ENCODE measurements at places on chromosomes 16 and 17. TPM values are rescaled to one million over a fixed set of nuclear protein-coding genes. Genes with fewer than 3 reads are reported as not detected.

ACSM2A gene
- total RNA-seq = not detected

GCGR gene
- 0.26 TPM for total RNA-seq

KRTAP1-1 gene
- total RNA-seq = not detected

CCDC40 gene
- 8.9 TPM for total RNA-seq

CCL2 gene
- total RNA-seq = 1.4 TPM

STH gene
- not detected for total RNA-seq

MPV17L gene
- 5.6 TPM for total RNA-seq

KRT24 gene
- total RNA-seq = not detected

- H3K27ac ChIP-seq = no peak overlapping the region
- H3K4me3 ChIP-seq = no peak overlapping the region
- no peak for DNase-seq
- H3K36me3 ChIP-seq = no peaks in the 10 kb centered on the region
- H3K4me1 ChIP-seq = no peaks in the 10 kb centered on the region
- no peaks in the 10 kb centered on the region for H3K27me3 ChIP-seq
Observed at GRCh38 chr17:40560592-40561293, 4.5 kb downstream of the CCR7 start.

- no peaks in the 10 kb centered on the region for H3K36me3 ChIP-seq
- no peaks in the 10 kb centered on the region for H3K27me3 ChIP-seq
- no peak overlapping the region for H3K27ac ChIP-seq
- H3K4me1 ChIP-seq = no peaks in the 10 kb centered on the region
- no peak overlapping the region for H3K4me3 ChIP-seq
Observed at GRCh38 chr17:52306314-52306713, 147.8 kb upstream of the CA10 start.

- H3K27me3 ChIP-seq = no peaks in the 10 kb centered on the region
- H3K36me3 ChIP-seq = peaks cover 7% of the 10 kb centered on the region
- H3K4me3 ChIP-seq = no peak overlapping the region
- H3K4me1 ChIP-seq = peaks cover 3% of the 10 kb centered on the region
- peak overlapping the region; percentile 2 for H3K27ac ChIP-seq
Observed at GRCh38 chr17:67577429-67578141, 140.2 kb upstream of the NOL11 start.

DNA sequence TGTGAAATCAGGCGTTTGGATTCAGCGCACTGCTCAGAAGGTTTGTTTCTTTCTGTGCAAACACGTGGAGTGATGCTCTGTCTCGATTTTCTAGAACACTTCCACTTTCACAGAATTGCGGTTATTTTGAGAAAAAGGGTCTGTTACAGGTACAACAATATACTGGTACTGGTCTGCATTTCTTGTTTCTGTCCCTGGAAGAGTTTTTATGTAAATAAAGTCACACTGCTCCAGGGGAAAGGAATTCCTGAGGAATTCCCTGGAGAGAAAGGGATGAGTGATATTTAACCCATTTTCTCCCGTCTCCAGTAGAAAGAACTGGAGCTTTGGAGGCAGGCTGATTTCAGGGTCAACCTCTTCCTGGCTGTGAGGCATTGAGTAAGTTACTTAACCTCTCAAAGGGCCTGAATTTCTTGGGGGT is 16.2 kb upstream of the RMI2 start:
- peak; percentile 60 for DNase-seq
- H3K36me3 ChIP-seq = no peaks in the 10 kb centered on the region
- peak overlapping the region; percentile 31 for H3K4me3 ChIP-seq

- no peak overlapping the region for H3K27ac ChIP-seq
- no peaks in the 10 kb centered on the region for H3K27me3 ChIP-seq
- DNase-seq = peak; percentile 62
Observed at GRCh38 chr17:75404731-75405364, 630 bp downstream of the GRB2 start.

DNA sequence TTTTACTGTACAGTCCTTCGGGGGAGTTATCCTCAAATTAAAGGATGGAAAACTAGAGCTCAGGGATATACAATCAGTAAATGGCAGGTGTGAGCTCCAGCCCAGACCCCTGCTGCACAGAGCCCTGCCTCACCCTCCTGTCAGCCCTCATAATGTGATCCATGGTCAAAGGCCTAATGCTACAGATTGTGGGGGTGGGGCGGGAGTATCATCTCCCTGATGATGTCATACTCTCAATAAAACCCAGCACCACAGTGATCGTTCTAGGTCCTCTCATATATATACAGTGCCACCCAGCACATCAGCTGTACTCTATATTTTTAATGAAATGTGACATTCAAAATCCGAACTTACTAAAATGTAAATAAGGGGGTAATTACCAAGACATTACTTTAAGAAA is 61.5 kb downstream of the SLC39A11 start:
- H3K4me1 ChIP-seq = no peaks in the 10 kb centered on the region
- no peaks in the 10 kb centered on the region for H3K27me3 ChIP-seq
- DNase-seq = no peak
- H3K4me3 ChIP-seq = no peak overlapping the region
- H3K36me3 ChIP-seq = no peaks in the 10 kb centered on the region

GRCh38 chr17:51128076-51128475 is 7.4 kb upstream of the SPAG9 start:
- no peaks in the 10 kb centered on the region for H3K4me1 ChIP-seq
- no peak overlapping the region for H3K27ac ChIP-seq
- no peaks in the 10 kb centered on the region for H3K36me3 ChIP-seq
- no peak overlapping the region for H3K4me3 ChIP-seq
- H3K27me3 ChIP-seq = no peaks in the 10 kb centered on the region
- DNase-seq = peak; percentile 39

GRCh38 chr17:2374549-2375285 is 26.1 kb downstream of the MNT start:
- no peak overlapping the region for H3K4me3 ChIP-seq
- H3K27me3 ChIP-seq = no peaks in the 10 kb centered on the region
- DNase-seq = no peak
- H3K36me3 ChIP-seq = peaks cover 37% of the 10 kb centered on the region
- H3K27ac ChIP-seq = no peak overlapping the region
- H3K4me1 ChIP-seq = no peaks in the 10 kb centered on the region

DNA sequence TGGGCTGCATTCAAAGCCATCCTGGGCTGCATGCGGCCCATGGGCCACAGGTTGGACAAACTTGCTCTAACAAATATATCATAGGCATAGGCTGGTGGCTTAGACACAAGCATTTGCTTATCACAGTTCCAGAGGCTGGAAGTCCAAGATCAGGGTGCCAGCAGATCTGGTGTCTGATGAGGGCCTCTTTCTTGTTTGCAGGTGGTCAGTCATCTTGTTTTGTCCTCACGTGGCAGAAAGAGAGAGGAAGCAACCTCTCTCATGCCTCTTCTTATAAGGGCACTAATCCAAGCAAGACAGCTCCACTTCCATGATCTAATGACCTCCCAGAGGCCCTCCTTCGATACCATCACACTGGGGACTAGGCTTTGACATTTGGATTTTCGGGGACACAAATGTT is 238.7 kb upstream of the TNRC6C start:
- H3K27ac ChIP-seq = no peak overlapping the region
- H3K27me3 ChIP-seq = no peaks in the 10 kb centered on the region
- no peak overlapping the region for H3K4me3 ChIP-seq
- peaks cover 22% of the 10 kb centered on the region for H3K36me3 ChIP-seq

DNA sequence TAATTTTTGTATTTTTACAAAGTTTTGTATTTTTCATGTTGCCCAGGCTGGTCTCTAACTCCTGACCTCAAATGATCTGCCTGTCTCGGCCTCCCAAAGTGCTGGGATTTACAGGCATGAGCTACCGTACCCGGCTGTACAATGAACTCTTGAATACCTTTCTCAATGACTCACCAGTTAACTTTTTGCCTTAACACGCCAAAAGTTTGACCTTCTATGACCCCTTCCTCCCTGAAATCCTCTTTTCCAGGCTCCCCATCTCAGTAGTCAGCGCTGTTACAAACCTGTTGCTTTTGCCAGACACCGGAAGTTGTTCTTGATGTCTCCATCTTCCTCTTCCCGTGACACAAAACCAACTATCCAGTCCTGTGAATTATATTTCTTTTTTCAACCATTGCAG is 158.1 kb upstream of the ASIC2 start:
- no peaks in the 10 kb centered on the region for H3K36me3 ChIP-seq
- H3K4me3 ChIP-seq = no peak overlapping the region
- H3K4me1 ChIP-seq = peaks cover 6% of the 10 kb centered on the region
- DNase-seq = no peak
- H3K27ac ChIP-seq = no peak overlapping the region
- peaks cover 13% of the 10 kb centered on the region for H3K27me3 ChIP-seq

All from H9 (cell line).